ENCODE measurements at places on chromosomes 3 and 15.
A peak's percentile ranks its signal among the peaks of the same experiment; 100 is the strongest.

DNA sequence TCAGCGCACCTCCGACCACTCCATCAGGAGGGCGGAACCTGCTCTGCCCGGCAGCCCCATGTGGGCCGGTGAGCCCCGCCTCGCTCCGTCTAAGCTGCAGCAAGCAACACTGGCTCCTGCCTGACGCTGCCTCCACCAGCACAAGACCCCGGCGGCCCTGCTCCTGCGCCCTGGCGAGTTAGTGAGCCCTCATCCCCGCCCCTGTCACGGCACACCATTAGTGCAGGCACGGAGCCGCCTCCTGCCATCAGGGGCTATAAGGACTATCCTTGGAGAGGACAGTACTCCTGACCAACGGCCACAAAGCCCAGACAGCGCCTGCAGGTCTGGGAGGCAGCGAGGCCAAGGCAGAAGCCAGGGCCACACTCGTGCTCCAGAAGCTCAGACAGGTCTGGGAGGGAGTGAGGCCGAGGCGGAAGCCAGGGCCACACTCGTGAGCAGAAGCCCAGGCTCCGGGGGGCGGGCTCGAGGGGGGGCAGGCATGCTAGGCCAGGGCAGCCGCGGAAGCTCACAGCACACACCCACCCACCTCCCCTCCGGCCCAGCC, 39.4 kb downstream of the TNK2 start:
- DNase-seq: no peak

DNA sequence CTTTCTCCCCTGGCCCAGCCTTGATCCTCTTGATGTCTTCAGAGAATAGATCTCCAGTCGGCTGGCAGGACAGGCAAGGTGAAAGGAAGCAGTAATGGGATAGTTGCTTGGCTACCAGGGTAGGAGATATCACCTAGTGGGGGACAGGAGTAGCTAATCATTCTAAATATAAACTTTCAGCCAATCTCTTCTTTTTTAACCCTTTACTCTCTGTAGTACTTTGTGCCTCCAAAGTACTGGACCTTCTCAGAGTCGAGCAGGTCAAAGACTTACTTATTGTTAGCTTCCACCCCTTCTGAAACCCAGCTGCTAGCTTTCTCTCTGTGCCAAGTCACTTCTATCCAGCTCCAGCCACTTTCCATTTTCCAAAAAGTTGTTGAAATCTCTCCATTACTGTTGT, 43.4 kb upstream of the FILIP1L start:
- no peak for DNase-seq

DNA sequence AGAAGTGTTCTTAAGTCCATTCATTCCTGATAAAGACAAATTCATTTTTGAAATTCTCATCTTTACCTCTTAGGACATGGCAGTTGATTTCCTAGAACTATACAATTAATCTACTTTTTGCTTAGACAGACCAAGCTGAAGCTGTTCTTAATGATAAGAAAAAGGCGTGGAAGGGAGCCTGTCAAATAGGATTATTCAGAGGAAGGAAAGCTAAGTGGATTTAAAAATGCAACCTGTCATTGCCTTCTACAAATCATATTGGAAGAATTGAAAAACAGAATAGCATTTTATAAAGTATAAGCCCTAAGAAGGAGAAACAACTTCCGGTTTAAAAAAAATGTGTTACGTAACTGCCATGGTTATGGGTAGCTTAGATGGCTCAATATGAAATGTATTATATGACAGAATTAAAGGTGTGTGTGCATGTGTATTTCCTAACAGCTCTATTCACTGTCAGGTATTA, 81.2 kb upstream of the RAP2B start:
- no peak for DNase-seq

DNA sequence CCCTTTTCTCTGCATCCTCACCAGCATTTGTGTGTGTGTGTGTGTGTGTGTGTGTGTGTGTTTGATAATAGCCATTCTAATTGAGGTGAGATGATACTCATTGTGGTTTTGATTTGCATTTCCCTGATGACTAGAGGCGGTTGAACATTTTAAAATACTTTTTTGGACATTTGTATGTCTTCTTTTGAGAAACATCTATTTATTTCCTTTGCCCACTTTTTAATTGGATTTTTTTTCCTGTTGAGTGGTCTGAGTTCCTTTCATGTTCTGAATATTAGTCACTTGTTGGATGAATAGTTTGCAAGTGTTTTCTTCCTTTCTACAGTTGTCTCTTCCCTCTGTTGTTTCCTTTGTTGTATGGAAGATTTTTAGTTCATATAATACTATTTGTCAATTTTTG, 54.3 kb upstream of the THSD4 start:
- DNase-seq: no peak

DNA sequence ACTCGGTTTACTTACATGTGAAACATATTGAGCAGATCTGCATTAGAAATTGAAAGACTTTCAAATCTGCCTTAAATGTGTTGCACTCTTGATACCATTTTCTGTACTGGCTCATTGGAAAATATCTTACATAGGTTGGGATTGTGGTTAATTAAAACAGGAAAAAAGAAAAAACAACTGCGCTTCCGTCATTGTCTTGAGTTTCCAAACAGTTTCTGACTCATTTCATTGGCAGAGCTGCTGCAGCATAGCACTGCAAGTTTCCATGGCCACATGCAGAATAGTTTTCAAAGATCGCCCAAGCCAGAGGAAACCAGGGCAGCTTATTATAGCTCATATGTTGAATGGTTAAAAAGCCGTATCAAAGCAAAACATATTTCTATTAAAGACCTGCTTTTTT, 446.6 kb upstream of the BCHE start:
- DNase-seq: no peak

DNA sequence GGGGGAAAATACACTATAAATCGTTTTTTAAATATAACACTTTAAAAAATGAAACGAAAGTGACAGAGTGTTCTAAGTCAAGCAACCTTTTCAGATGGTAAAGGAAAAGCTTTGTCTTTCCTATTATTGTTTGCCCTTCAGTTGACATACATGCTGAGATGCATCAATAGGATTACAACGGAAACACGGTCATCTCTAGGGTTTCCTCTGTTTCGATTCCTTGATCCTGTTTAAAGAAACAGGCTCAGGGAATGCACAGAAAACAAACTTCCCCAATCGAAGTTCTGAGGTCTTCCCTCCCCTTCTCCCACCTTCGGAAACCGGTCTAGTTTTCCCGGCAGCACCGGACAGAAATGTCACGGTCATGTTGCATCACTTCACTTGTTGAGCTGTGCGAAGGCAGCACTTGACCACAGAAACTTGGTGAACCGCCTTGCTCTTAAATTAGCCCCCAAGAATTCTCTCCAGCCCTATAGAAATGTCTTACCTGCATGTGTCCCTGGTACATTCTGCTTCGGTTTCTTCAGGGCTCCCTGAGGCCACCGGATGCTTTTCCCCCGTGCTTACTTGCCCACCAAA, 556 bp downstream of the PEX5L start:
- DNase-seq: no peak

GRCh38 chr3:137105277-137105977, 147.6 kb downstream of the IL20RB start:
- peak; percentile 6 for DNase-seq

GRCh38 chr15:65888981-65889380, 19.7 kb downstream of the RAB11A start:
- no peak for DNase-seq

GRCh38 chr3:189014526-189014925, 157.2 kb upstream of the TPRG1 start:
- DNase-seq: no peak

DNA sequence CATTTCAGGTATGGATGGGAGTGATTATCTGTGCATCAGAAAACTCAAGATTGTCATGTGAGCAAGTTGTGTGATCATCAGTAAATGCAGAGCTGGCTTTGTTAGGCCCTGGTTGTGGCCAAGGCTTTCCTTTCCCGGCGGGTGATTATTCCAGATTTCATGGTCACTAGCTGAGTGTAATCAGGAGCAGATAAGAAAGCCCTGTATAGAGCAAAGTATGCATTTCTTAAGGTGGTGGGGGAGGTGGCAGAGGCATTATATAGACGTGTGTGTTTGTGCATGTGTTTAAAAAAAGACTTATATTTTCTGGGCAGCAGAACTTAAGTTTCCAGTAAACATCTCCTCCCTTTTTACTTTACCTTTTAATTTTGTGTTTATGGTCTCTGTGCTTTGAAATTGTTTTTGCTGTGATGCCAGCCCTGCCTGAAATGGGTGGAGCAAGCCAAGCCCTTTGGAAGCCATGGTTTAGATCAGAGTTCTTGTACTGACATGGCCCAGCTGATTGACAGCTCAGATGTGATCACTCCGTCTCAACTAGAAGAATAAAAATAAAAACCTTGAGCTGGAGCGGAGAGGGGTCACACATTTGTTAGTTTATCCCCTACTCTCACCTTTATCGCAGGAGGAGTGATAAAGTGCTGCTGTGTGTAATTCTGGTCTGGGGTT, 22.2 kb downstream of the SMAD3 start:
- DNase-seq: no peak

DNA sequence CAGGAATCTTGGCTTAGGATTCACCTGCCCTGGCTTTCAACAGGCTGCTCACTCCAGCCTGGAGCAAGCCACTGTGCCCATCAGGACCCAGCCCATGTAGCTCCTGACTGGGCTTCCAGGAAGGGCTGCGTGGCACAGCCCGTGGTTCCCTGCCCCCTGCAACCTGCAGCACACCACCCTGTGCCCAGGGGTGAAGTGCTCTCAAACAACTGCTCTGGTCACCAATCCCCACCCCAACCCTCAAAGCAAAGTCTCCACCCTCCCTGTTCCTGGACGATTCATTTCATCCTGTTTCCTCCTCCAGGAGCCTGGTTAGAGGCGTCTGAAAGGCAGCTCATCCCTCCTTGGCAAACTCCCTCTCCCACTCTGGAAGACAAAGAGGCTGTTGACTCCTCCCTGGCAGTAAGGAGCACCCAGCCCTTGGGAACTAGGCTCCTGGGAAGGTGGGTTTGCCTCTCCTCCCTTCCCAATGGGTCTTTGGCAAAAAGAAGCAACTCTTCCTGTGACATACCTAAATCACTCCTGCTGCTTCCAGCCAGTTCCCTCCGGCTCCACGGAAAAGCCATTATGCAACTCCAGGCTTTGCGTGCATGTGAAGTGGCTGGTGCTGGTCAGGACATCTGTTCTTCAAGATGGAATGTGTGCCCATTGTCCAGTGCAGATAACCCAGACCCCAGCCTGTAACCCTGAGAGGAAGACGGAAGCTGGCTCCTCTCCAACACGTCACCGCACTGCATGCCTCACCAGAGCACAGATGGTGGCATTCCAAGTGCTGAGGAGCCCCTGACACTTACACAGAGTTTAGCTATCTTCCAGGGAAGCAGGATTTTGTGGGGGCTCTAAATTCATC, 29.1 kb upstream of the VIPR1 start:
- DNase-seq: no peak

DNA sequence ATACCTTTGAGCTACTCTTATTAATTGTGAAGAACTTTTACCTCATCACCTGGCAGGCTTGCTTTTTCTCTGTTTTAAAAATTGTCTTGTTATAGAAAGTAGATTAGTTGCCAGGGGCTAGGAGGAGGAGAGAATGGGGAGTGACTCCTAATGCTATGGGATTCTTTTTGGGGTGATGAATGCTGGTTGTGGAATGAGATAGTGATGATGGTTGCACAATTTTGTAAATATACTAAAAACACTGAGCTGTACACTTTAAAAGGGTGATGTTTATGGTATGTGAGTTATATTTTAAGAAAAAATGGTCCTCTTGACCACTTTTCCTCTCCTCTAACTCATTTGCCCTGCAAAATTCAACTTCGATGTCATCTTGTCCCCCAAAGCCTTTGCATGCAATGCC, 31.8 kb upstream of the LRIG1 start:
- no peak for DNase-seq

DNA sequence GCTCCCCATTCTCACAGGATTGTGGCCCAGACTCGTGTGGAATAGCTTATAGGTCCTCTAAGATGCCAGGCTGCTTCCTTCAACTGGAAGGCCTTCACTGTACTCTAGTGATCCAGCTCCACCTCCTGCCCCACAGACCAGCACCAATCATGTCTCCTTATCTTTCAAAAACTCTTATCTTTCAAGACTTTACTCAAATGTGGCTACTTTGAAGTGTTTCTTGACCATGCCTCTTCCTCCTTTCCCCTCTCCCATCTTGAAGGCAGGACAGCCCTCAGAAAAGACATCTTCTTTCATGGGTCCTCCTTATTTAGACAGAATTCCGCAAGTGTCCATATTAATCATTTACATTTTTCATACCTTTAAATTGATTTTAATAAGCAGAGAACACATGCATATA, 142.3 kb downstream of the CHST2 start:
- DNase-seq: no peak

DNA sequence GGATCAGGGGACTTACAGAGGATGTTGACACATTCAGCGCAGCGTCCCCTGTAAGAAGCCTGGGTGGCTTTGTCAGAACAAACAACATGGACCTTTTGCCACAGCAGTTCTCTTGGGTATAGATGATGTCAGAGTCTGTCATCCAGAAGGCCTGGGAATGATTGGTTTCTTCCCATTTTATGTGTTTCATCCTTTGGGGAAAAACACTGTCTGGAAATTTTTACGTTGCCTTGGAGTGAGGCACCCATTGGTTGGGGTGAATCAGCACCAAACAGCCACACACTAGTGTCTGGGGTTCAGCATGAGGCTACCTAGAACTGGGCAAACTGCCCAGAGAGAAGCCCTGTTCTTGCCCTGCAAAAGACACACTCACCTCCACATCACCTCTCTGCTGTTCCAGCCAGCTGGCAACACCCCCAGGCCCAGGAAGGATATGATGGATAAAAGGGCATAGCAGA, 123.0 kb downstream of the FAM43A start:
- no peak for DNase-seq

DNA sequence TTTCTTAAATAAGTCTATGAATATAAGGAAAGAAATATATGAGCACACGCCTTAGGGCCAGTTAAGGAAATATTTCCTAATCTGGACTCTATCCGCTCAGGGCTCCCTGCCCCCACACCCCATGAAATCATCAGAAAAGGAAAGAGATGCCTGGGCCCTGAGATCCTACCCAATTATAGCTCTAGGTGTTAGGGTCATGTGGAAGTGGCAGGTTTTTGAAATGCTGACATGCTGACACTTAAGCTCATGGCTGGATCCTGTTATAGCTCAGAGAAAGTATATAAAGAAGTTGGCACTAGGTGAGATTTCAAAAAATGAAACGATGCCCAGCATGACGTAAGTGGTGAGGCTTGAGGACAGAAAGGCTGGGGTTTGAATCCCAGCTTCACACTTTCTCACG, 43.5 kb upstream of the AKAP13 start:
- DNase-seq: no peak

- no peak for DNase-seq
Measured at GRCh38 chr3:4688411-4688810, 195.3 kb downstream of the ITPR1 start.

DNA sequence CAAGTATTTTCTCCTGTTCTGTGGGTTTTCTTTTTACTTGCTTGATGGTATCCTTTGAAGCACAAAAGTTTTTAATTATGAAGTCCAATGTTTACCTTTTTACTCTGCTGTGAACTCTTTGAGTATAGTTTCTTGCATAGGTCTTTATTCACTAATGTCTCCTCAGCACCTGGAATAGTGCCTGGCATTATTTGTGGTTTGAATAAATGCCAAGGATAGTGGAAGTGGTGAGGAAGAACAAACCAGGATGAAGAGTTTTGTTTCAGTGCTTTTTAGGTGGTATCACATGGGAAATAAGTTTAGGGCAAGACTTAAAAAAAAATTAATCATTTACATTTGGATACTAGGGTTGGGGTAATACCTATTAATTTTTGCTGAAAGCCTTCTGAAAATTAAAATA, 25.7 kb downstream of the GPD1L start:
- DNase-seq: no peak
